ENCODE measurements at places on chromosomes 13 and 19.

DNA sequence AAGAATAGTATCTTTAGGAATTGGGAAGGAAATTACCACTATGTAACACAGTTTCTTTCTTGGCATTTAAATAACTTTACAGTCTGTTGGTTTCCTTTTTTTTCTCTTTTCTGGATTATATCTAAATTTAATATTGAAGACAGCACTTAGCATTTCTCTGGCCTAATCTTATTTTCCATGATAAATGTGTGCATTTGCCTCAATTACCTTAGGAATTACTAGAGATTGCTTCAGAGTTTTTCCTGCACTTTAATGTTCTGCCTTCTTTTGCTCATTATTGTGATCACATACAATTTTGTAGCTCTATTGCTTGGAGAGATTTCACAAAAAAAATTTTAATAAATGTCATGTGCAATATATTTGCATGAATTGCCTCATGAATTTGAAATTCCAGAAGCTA lies 25.1 kb downstream of the DCT start:
- no peak for DNase-seq

DNA sequence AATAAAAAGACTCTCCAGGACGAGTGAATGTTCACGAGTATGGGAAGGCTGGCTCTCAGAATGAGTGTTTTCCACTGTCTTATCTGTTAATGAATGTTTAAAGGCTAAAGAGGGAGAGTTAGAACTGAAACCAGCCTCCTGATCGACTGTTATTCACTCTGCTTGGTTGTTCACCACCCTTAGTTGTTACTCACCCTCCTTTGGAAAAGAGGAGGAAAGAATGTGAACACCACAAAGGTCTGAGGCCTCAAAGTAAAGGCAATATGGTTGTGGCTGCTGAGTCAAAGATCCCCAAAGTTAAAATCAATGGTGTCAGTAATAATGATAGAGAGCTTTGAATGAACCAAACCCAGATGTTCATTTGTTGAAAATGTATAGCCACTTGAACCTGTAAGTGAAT lies 1793.2 kb upstream of the PCDH20 start:
- no peak for DNase-seq

DNA sequence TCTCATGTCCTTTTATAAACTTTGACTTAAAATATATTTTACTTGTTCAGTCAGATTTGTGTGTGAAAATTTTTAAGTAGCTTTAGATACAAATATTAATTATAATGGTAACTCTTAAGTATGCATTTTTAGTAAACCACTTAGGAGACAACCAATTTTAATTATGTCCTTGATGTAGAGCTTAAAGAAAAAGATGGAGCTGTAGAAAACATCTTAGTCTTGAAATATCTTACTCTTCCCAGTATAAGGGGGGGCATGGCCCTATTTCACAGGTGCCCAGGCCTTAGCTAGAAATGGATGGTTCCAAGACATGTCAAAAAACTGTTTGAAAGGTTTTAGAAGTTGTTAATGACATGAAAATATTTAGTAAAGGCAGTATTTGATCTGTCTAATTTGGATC lies 43.4 kb upstream of the CEACAM21 start:
- DNase-seq = no peak

GRCh38 chr13:27252467-27252866 lies 1.1 kb downstream of the RPL21 start:
- DNase-seq = no peak

DNA sequence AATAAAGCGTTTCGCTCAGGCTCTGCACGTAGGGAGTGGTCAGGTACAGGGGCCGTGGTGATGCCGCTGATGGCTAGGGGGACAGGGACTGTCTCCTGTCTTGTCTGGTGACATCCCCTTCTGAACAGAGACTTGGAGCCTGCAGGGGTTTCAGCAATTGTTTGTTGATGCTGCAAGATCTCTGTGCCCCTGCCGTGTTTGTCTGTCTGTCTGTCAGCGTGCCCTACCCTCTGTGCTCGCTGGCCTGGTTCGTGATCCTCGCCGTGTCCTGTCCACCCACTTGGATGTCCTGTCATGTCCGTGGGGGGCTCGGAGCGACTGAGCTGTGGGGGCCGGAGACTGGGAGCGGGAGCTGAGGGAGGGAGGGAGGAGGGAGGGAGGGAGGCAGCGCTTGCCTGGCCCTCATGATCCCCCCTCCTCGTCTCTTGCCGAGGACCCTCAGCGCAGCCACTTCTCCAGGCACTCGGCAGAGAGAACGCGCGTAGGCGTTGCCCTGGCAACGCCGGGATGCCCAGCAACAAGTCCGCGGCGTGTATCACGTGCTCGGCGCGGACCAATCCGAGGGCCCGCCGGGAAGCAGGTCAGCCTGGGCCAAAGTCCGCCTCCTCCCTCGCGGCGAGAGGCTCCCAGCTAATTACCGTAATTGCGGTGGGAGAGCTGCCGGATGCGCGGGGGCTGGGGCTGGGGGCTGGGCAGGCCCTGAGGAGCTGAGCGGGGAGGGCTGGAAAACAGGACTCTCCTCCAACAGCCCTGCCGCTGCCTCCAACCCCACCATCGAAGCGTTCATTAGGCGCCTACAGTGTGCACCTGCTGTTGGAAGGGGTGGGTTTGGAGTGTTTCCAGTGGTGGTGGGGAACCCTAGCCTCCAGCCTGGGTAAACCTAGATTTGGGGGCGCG lies 31.9 kb upstream of the FEM1A start:
- peak; percentile 92 for DNase-seq

DNA sequence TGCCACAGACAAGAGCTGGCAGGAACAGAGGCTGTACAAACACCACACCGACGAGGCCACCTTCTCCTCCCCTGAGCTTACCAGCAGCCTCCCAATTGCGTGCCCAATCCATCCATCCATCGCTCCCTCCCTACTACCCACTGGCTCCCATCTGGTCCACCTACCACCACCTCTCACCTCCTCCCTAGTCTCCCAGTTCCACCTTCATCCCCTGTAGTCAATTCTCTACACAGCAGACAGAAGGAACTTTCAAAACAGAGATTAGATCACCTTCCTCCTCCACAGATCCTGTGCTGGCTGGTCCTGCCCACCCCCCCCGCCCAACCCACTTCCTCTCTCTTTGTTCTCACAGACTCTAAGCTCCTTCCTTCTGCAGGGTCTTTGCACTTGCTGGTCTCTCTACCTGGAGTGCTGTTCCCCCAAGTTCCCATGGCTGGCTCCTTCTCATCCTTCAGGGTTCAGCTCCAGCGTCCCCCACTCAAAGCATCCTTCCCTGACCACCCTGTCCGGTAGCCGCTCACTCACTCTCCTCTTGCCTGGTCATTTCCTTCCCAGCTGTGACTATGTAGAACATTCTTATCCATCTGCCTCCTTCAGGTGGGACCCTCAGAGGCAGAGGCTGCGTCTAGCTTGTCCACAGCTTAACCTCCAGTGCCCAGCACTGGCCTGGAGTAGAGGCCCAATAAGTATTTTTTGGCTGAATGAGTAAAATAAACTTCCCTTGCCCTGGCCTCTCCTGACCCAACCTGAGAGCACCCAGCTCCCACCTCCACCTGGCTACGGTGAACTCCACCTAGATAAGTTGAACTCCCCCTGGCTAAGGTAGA lies 23.0 kb downstream of the PIN1 start:
- DNase-seq = no peak

- peak; percentile 25 for DNase-seq
Measured at GRCh38 chr19:28847468-28847867, 365.5 kb downstream of the UQCRFS1 start.

All from right hindlimb (tissue), 1 donor.